ENCODE measurements at places on chromosomes 5 and 9.

DNA sequence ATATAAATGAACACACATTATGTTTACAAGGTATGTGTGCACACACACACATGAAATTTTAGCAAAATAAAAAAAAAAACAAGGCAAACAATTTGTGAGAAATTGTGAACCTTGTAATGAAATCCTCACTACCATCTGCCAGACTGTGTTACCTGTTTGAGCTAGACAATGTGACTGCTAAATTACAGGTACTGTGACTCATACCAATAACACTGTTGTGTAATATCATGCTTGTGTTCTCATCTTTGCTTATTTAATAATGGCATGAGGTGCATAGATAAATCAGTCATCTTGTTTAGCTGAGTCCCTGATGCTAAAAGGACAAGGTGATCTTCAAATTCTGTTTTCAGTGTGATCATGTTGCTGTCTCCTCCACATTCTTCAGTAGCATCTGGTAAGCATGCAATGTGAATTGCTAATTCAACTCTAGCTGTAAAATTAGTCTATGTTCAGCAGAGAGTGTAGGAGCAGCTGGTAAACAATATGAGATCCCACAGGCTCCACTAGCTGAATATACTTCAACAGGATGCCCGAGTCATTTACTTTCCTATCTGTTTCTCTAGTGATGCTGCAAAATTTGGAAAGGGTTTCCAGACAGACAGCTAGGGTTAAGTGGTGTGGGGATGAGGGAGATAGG, 966.3 kb upstream of the C9orf72 start:
- H3K27me3 ChIP-seq = no peaks in the 10 kb centered on the region
- no peak overlapping the region for H3K27ac ChIP-seq
- no peak for DNase-seq
- no peaks in the 10 kb centered on the region for H3K36me3 ChIP-seq
- H3K4me3 ChIP-seq = no peak overlapping the region

- H3K27ac ChIP-seq = no peak overlapping the region
- peak; percentile 27 for DNase-seq
- no peaks in the 10 kb centered on the region for H3K36me3 ChIP-seq
- peaks cover 22% of the 10 kb centered on the region for H3K27me3 ChIP-seq
Observed at GRCh38 chr9:130433168-130433946, 11.4 kb upstream of the ASS1 start.

- H3K27ac ChIP-seq = no peak overlapping the region
- no peaks in the 10 kb centered on the region for H3K4me1 ChIP-seq
- no peaks in the 10 kb centered on the region for H3K27me3 ChIP-seq
- no peak for DNase-seq
Observed at GRCh38 chr9:128383791-128384190, 12.6 kb downstream of the URM1 start.

DNA sequence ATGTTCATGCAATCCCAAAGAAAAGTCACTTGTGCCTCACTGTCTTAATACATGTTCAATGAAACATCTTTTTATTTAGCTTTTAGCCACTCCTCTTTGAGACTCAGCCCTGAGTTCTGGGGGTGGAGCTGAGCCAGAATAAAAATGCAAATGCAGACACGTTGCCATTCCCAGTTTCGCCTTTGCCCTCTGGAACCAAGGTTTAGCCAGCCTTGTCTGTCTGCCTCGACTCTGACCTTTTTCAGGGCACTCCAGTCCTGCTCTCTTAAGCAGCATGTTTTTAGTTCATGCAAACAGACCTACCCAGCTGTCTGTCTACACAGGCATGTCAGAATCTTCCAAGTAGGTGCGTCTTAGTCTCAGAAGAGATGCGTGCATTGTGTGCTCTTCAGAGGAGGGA, 82.2 kb upstream of the RANBP3L start:
- H3K4me3 ChIP-seq = no peak overlapping the region
- H3K27ac ChIP-seq = no peak overlapping the region
- H3K27me3 ChIP-seq = no peaks in the 10 kb centered on the region
- H3K4me1 ChIP-seq = peaks cover 4% of the 10 kb centered on the region
- H3K36me3 ChIP-seq = no peaks in the 10 kb centered on the region
- DNase-seq = no peak

DNA sequence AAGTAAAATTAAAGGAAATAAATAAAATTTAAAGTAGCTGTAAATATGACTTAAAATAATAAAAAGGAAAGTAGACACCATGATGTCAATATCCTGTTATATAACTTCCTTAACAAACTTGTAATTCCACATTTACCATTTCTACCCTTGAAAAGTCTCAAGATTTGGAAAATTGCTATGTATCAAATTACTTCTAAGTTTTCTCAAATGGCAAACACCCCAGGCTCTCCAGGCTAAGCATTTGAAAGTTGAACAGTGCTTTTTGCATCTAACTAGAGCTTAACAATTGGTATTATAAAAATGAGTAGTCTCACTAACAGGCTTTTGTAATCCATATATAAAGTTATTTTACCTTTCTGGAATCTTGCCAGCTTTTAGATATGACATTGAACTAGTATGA, 41.5 kb upstream of the MACIR start:
- H3K27ac ChIP-seq = no peak overlapping the region
- H3K4me3 ChIP-seq = no peak overlapping the region
- H3K4me1 ChIP-seq = peaks cover 8% of the 10 kb centered on the region
- DNase-seq = no peak
- no peaks in the 10 kb centered on the region for H3K27me3 ChIP-seq

DNA sequence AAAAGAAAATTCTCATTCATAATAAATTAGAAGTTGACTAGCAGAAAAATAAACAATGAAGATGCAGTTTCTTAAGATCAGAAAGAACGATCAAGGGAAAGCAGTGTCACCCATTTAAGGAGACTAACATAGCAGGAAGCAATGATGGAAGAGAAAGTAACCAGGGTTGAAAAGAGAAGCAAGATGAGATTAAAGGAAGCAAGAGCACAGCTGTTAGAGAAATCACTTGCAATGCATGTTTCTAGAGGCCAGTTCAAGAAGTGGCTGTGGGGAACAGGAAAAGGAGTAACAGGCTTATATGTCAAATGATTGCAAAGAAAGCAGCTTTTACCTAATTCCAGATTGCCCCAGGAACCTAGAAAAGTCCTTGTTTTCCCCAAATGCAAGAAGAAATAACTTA, 46.8 kb upstream of the SLC1A1 start:
- DNase-seq = no peak
- H3K27me3 ChIP-seq = peaks cover 17% of the 10 kb centered on the region
- H3K4me1 ChIP-seq = no peaks in the 10 kb centered on the region
- no peak overlapping the region for H3K27ac ChIP-seq
- no peaks in the 10 kb centered on the region for H3K36me3 ChIP-seq

GRCh38 chr5:84783003-84783402, 398.3 kb upstream of the EDIL3 start:
- H3K4me3 ChIP-seq = no peak overlapping the region
- H3K27me3 ChIP-seq = no peaks in the 10 kb centered on the region
- no peak overlapping the region for H3K27ac ChIP-seq
- DNase-seq = no peak
- no peaks in the 10 kb centered on the region for H3K36me3 ChIP-seq

DNA sequence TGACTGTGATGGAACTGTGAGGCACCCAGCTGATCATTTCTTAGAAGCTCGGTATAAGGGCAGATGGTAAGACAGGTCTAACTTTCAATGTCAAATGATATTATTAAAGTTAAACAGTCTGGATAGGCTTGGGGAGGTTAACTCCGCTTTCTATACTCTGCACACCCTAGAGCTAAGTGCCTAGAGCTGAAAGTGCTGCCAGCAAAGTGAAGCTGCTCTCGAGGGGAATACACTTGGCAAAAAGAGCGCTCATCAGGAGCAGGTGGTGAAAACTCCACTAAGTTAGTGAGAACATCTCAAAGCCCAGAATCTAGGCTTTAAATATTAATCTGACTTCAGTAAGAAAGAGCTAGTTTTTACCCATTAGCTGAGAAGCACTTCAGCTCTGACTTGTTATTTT, 349.6 kb upstream of the SLC30A5 start:
- H3K27me3 ChIP-seq = peaks cover 1% of the 10 kb centered on the region
- DNase-seq = no peak
- peaks cover 4% of the 10 kb centered on the region for H3K4me1 ChIP-seq
- no peak overlapping the region for H3K4me3 ChIP-seq
- no peak overlapping the region for H3K27ac ChIP-seq

GRCh38 chr5:135051872-135052271, 17.8 kb upstream of the PITX1 start:
- no peaks in the 10 kb centered on the region for H3K4me1 ChIP-seq
- no peak overlapping the region for H3K27ac ChIP-seq
- H3K4me3 ChIP-seq = no peak overlapping the region
- peaks cover 81% of the 10 kb centered on the region for H3K27me3 ChIP-seq

DNA sequence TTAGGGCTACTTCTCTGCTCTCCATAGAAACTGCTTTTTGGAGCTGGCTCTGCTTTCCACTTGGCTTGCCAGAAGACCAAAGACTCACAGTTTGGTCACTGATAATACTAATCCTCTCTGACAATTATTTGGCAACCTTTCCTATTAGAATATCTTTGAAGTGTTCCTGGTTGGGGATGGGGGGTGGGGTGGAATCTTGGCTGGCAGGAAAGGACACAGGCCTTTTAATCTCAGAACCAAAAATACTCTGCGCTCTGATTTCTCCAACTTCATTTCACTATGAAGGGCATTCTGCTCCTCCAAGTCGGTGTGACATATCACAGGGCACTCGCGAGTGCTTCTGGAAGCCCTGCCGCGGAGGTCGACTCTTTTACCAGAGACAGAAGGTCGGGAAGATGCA, 1329.0 kb upstream of the WWC1 start:
- no peak overlapping the region for H3K27ac ChIP-seq
- no peaks in the 10 kb centered on the region for H3K4me1 ChIP-seq
- H3K27me3 ChIP-seq = no peaks in the 10 kb centered on the region
- no peak overlapping the region for H3K4me3 ChIP-seq
- no peak for DNase-seq

DNA sequence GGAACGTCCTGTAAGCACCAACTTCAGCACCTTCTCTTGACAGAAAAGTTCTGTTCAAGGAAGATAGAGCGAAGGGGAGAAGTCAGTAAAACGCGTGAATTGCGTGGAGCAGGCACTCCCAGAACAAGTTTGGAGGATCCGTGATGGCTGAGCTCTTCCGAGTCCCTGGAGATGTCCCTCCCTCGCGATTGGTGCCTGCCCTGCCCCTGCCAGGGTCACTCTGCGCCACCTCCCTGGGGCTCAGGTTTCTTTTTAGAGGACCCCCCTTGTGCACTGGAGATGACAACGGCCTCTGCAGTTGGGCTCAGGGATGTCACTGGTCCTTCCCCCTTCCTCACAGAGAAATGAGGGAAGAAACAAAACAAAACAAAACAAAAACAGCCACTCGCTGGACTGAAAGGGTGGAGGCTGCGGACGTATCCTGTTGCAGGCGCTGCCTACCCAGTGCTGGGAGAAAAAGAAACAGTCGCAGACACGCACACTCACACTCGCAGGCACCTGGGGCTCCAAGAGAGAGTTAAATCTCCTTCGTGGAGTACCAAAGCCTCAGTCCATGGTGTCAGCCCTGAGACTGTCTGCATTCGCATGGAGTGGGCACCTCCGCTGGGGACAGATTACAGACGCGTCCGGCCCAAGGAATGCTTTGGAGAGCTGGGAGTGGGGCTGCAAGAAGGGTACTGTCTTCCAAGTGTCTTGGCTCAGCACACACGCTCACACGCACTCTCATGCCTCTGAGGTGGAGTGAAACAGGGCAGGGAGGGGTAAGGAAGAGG, 512.7 kb downstream of the SLCO4C1 start:
- no peak overlapping the region for H3K4me3 ChIP-seq
- H3K36me3 ChIP-seq = no peaks in the 10 kb centered on the region

GRCh38 chr9:69577123-69577522, 95.0 kb downstream of the APBA1 start:
- DNase-seq = no peak
- no peaks in the 10 kb centered on the region for H3K36me3 ChIP-seq
- no peaks in the 10 kb centered on the region for H3K4me1 ChIP-seq
- no peak overlapping the region for H3K27ac ChIP-seq

DNA sequence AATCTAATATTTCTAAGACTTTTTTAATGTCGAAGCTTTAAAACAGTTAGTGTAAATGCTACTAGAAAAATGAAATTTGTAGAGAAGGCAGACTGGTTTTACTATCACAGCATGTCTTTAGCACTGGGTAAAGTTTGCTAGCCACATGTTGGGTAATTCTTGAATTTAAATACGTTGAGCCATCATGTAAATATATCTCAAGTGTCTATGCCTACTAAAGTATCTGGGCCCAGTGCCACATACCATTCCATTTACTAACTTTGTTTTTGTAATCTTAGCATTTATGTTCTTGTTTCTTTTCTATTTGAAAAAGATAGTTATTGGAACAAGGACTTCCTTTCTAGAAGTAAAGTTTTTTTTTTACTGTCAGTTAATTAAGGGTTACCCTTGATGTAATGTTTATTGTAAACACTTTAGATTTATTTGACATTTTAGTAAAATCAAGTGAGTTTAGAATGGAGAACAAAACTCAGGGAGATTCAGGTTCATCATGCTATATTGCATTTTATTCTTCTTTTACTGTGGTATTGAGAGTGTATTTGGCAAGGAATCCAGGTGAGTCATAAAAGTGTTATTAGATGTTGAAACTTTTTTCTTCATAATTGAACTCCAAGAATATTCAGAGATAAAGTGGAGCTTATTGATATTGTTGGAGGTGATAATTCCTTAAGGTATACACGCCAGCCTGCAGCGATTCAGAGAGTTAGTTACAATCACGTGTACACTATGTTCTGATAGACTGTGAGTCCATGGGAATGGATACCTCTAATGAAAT, 182.4 kb downstream of the CCDC171 start:
- DNase-seq = no peak
- no peaks in the 10 kb centered on the region for H3K27me3 ChIP-seq
- no peaks in the 10 kb centered on the region for H3K4me1 ChIP-seq
- no peak overlapping the region for H3K4me3 ChIP-seq
- no peak overlapping the region for H3K27ac ChIP-seq

DNA sequence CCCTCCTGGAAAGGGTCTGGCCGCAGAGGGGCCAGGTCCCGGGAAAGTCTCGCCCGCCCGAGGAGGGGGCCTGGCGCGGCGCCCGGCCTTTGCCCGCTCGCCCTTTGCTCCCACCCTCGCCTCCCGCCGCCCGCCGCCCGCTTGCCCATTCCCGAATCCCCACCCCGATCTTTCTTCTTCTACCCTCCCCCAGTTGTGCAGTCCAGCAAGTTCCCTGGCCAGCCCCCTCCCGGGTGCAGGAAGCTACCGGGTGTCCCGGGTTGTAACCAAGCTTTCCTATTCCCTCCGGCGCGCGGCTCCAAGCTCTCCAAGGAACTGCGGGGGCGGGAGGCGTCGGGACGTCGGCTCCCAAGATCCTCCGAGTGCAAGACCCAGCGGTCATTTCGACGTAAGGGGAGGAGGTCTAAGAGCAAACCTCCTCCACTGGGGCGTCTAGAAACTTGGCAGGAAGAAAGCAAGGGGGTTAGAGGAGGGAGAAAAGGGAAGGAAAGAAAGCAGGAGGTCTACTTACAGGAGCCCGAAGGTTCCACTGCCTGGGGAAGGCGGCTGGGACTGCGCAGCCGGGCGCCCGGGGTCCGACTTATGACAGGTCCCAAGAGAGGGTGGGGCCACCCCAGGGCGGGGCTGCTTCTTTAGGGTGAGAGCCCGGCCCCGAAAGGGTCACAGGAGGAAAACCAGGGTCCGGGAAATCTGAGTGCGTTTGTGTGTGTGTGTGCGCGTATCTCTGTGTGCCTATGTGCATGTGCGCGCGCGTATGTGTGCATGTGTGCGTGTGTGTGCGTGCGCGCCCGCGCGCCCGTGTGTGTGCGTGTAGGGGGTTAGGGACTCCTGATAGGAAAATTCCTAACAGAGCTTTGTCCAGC, at the start of gene PTGR1:
Gene PTGR1 (minus strand): TSS at position 556 of the 863 bp plus-strand sequence. CDS start 2,225 bp downstream, outside the sequence.
- H3K36me3 ChIP-seq = no peaks in the 10 kb centered on the region
- peaks cover 32% of the 10 kb centered on the region for H3K27me3 ChIP-seq
- H3K27ac ChIP-seq = no peak within 1 kb of the TSS
- peaks cover 25% of the 10 kb centered on the region for H3K4me1 ChIP-seq
